ENCODE measurements at places on chromosomes 5 and 9. TPM values are rescaled to one million over a fixed set of nuclear protein-coding genes. Genes with fewer than 3 reads are reported as not detected.

The LYRM7 gene
- total RNA-seq: 6.6 TPM

The IRX2 gene
- 46.8 TPM for total RNA-seq

The CENPK gene
- 13.9 TPM for total RNA-seq

The DRD1 gene
- not detected for total RNA-seq

The CHSY3 gene
- total RNA-seq: 0.56 TPM

The ITK gene
- total RNA-seq: not detected

The GPX3 gene
- total RNA-seq: 46.1 TPM

The PHYHD1 gene
- 6.3 TPM for total RNA-seq

The SPINK7 gene
- 4.2 TPM for total RNA-seq

The CCL27 gene
- not detected for total RNA-seq

The RNF180 gene
- total RNA-seq: 1.9 TPM

The MGAT4B gene
- 116 TPM for total RNA-seq

The CERCAM gene
- 57.5 TPM for total RNA-seq

The SGCD gene
- not detected for total RNA-seq

The TMEFF1 gene
- total RNA-seq: 0.99 TPM

The DMGDH gene
- not detected for total RNA-seq

The DENND1A gene
- total RNA-seq: 9.5 TPM

The PRR16 gene
- total RNA-seq: 0.74 TPM

The MLANA gene
- not detected for total RNA-seq

The CREBRF gene
- total RNA-seq: 0.65 TPM

The CLTB gene
- 377 TPM for total RNA-seq

The SELENOP gene
- 6.7 TPM for total RNA-seq

The GPR150 gene
- total RNA-seq: not detected

The GZMA gene
- total RNA-seq: not detected

The IFNK gene
- not detected for total RNA-seq
